Endothelial cell of coronary artery (primary cell): ENCODE measurements at places on chromosomes 6 and 20. TPM values are rescaled to one million over a fixed set of nuclear protein-coding genes. Genes with fewer than 3 reads are reported as not detected.

The CLPSL1 gene
- not detected in 2 replicates for total RNA-seq

The PRPF6 gene
- 76.2 and 81.9 TPM in 2 replicates for total RNA-seq

The GABRR2 gene
- 0.19 and 0.54 TPM in 2 replicates for total RNA-seq

The TBC1D32 gene
- total RNA-seq, result 4.2 and 6.3 TPM in 2 replicates

The MYB gene
- total RNA-seq, result 0.09 and 0.19 TPM in 2 replicates

The MAN1A1 gene
- 19.2 and 22.7 TPM in 2 replicates for total RNA-seq

The BPIFA3 gene
- total RNA-seq, result not detected in 2 replicates

The OR2W1 gene
- total RNA-seq, result not detected in 2 replicates

The FKBP5 gene
- total RNA-seq, result 23.7 and 48.2 TPM in 2 replicates

The SLC26A8 gene
- not detected in 2 replicates for total RNA-seq

The BLCAP gene
- total RNA-seq, result 36.5 and 37.6 TPM in 2 replicates

The PBOV1 gene
- total RNA-seq, result not detected in 2 replicates

The TEAD3 gene
- 0.27 and 1.6 TPM in 2 replicates for total RNA-seq

The BPIFB2 gene
- total RNA-seq, result not detected in 2 replicates

The ARHGAP18 gene
- 68.3 and 129 TPM in 2 replicates for total RNA-seq

The ABRACL gene
- 58.9 and 98.2 TPM in 2 replicates for total RNA-seq

The DDO gene
- total RNA-seq, result 0.36 and 2.4 TPM in 2 replicates

The RUNX2 gene
- total RNA-seq, result 0.09 TPM in 1 of 2 replicates, not detected in the other

The EPHA7 gene
- 0.09 and 0.54 TPM in 2 replicates for total RNA-seq
